Activated CD4-positive, alpha-beta T cell treated with anti-CD3 and anti-CD28 coated beads for 24 hours (primary cell): ENCODE measurements at places on chromosomes 4 and X.

DNA sequence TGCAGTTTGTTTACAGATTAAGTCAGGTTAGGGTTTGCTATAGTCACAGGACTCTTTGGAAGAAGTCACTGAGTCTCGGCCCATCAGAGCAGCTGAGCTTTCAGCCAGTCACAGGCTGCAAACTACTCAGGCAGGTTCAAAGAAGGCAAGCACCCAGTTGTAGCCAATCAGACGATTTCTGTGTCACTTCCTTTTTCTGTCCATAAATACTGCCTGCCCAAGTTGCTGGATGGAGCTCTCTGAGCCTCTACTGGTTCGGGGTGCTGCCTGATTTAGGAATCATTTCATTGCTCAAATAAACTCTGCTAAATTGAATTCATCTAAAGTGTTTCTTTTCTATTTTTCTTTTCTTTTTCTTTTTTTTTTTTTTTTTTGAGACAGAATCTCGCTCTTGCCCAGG, 7.3 kb upstream of the SH3BP2 start:
- no peak for DNase-seq

GRCh38 chr4:138910914-138911336, 104.7 kb upstream of the NOCT start:
- DNase-seq = no peak

DNA sequence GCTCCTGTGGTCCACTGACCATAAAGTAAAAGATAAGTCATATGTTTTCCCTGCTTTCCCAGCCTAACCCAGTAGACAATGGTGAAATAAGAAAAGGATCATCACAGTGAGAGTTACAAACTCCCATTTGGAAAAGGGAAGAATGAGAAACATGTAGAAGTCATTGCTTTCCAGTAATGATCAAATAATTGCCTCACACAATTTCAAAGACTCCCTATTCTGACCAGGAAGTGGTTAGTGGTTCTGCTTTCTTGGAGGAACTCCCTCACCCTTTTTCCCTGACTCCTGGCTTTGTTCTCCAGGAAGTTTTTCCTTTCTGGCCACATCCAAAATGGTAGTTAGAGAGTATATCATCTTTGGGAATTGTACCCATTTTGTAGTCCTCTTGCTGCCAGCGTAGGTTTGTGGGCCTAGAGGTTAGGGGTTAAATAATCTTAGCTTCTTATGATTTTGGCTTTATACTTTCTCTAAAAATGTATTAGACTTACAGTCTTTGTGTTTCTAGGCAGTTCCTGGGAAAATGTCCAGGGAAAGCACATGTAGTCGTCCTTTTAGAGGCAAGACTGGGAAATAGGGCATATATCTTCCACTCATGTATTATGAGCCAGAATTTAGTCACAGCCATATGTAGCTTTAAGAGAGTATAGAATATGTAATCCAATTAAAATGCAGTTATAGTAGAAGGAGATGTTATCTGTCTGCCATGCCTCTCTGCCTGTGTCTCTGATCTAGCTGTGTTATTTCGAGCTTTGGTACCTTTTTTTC, 10.5 kb downstream of the VAMP7 start:
- no peak for DNase-seq

DNA sequence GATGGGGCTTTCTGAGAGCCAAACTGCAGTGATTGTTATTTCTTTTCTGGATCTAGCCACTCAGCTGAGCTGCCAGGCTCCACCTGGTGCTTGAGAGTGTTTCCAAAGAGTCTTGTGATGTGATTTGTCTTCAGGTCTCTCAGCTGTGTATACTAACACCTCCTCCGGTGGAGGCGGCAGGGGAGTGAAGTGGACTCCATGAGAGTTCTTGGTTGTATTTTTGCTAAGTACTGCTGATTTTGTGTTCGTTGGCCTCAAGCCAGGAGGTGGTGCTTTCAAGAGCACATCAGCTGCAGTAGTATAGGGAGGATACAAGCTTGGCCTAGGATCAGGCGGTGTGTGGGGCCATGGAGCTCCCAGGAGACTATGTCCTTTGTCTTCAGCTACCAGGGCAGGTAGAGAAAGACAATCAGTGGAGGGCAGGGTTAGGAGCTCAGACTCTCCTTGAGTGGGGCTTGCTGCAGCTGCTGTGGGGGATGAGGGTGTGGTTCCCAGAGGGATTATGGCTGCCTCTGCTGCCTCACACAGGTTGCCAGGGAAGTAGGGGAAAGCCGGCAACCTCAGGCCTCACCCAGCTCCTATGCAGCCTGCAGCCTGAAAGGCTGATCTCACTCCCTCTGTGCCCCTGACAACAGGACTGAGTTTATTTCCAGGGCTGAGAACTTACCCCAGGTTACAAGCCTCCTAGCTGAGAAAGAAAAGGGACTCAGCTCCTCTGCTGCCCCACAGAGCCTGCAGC, 62.4 kb downstream of the NPFFR2 start:
- no peak for DNase-seq

- DNase-seq = no peak
These were observed 887.1 kb upstream of the FRG1 start for GRCh38 chr4:189053621-189054020.

DNA sequence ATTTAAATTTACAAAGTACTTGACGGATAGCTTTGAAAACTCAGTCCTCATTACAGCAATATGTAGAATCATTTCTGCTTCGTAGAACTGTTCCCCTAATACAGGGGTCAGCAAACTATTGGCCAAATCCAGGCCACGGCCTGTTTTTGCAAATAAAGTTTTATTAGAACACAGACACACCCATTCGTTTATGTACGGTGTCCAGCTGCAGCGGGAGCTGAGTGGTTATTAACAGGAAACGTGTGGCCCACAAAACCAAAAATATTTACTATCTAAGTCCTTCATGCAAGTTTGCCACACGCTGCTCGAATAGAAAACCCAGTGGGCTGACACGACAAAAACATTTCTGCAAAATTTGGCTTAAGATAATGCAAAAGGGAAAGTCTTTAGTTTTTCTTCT, 146.5 kb downstream of the AFAP1 start:
- no peak for DNase-seq

GRCh38 chr4:45663003-45663402, 460.9 kb downstream of the GABRG1 start:
- DNase-seq = no peak

DNA sequence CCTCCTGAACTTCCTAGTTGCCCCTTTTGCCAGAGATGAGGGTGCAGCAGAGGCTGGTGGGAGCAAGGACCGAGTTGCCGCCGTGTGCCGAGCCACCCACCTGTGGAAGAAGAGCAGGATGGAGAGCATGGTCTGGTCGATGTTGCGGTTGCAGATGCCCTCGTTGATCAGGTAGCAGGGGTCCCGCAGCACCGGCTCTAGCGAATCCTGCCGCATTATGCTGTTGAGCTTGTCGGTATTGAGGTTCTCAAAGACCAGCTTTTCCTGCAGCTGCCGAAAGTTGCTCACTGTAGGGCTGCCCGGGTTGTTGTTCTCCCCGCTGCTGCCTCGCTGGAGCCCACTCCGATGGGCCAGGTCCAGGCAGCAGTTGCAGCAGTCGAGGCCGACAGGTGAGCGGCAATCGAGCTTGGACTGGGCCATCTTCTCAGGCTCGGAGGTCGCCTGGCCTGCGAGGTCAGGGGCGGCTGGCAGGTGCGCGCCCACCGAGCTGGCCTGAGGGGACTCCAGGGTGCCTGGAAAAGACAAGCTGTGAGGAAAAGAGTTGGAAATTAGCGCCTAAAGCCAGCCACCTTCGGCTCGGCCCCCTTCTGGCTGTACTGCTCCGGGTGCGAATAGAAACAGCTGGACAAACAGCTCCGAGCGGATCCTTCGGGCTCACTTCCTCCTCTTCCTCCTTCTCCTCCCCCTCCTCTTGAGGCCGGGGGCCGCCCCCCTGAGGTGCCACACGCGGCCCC, 420 bp downstream of the TSC22D3 start:
- no peak for DNase-seq

DNA sequence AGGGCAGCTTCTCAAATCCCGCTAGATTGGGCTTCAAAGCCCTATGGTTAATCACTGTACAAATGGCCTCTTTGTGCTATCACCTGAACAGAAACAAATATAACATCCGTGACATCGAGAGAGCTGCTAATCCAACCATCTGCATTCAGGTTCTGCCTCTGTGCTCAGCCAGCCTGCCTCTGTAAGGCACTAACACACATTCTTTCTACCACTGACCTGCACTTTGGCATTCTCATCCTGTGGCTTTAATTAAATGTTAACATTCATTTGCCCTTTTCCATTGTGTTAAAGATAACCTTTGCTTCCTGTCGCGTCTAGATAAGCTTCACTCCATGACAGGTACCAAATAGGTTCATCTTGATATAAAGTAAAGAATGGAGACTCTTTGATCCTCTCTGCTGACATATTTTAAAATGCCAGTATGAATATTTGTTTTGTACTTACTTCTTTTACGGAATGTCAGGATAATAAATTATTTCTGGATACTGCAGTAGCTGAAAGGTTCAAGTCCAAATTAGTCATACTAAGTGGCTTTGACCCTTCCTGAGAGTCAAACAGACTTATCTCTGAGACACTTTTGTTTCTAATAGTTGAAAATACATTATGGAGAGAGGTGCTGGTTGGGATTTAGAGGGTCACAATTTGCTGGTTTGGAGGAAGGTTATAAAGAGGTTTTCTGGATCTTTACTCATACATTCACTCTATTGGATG, 505.7 kb downstream of the PACRGL start:
- DNase-seq = no peak

DNA sequence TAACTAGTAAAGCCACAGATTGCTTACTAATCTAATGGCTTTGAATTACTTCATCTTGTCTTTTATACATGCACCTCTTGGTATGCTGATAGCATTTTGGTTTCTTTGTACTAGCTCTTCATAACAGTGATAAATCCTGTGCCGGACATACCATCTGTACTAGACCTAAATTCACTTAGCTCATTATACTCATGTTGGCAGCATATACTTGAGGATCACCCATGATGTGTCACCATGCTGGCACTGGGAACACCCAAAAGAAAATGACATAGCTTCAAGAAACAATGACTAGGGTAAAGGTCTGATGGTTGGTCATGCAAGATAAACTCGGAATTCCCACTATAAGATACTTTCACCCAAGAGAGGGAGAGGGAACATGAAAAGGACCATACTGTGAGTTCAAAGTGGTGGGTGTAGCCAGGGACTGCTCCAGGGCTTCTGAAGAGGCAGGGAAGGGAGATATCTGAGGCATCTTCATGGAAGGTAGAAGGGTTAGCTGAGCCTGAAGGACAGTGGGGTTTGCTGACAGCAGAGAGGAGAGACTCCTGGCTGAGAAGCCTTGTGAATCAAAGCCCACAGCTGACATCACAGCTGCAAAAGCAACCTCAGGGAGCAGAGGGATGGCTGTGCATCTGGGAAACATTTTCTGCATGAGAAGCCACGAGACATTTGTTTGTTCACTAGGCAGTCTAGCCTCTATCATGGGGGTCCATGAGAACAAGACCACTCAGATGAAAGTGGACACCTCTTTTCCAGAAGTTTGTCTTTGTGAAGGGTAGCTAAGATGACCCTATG, 314.2 kb downstream of the RAB28 start:
- no peak for DNase-seq

- no peak for DNase-seq
These were observed 8.0 kb downstream of the KLF3 start for GRCh38 chr4:38672074-38672396.

DNA sequence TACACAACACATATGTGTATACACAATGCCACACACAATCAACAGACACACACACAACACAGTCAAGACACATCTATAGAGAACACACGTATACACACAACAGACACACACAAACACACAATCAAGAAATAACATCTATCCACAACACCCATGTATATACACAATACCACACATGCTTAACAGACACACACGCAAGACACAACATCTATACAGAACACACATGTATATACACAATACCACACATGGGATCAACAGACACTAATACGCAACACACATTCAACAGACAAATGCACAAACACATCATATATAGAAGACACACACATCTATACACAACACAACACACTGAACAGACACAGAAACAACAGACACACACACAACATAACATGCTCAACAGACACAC, 234.8 kb downstream of the SHOX start:
- no peak for DNase-seq

- DNase-seq = no peak
These were observed 157.3 kb downstream of the AASDH start for GRCh38 chr4:56229947-56230346.

- no peak for DNase-seq
These were observed 37.5 kb downstream of the FGFBP1 start for GRCh38 chr4:15901007-15901406.

- DNase-seq = no peak
These were observed 536.8 kb upstream of the GALNT7 start for GRCh38 chr4:172631832-172632231.

- DNase-seq = no peak
These were observed 54.6 kb upstream of the ANK2 start for GRCh38 chr4:112994732-112995464.

- no peak for DNase-seq
These were observed 20.4 kb downstream of the PIN4 start for GRCh38 chrX:72201836-72202536.

DNA sequence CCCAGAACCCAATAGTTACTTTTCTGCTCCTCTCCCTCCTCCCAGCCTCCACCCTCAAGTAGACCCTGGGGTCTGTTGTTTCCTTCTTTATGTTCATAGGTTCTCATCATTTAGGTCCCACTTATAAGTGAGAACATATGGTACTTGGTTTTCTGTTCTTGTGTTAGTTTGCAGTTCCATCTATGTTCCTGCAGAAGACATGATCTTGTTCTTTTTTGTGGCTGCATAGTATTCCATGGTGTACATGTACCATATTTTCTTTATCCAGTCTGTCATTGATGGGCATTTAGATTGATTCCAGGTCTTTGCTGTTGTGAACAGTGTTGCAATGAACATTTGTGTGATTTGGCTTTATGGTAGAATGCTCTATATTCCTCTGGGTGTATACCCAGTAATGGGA, 47.8 kb upstream of the LEF1 start:
- no peak for DNase-seq

DNA sequence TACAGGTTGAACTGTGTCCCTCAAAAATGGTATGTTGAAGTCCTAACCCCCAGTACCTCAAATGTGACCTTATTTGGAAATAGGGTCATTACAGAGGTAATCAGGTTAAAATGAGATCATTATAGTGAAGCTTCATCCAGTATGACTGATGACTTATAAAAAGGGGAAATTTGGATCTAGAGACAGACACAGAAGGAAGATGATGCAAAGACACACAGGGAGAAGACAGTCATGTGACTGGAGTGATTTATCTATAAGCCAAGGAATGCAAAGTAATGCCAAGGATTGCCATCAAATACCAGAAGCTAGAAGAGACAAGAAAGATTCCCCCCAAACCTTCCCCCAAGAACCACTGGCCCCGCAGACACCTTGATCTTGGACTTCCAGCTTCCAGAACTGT, 155.2 kb downstream of the RBMX2 start:
- DNase-seq = no peak

GRCh38 chr4:14254252-14254651, 626.7 kb upstream of the BOD1L1 start:
- DNase-seq = no peak

DNA sequence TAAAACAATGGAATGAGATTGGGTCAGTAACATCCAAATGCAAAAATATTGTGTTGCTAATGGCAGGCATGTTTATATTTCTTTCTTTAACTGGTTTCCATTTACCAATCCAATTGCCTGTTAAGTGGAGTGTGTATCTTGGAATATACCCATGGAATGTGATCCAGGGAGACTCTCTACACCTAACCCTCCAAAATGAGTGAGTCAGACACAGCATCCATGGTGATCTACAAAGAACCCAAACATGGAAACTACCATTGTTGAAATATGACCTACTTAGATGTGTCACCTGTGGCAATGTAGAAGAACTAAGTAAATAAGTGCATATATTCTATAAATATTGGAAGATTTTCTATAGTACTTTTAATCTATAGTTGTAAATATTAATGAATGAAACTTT, 110.3 kb downstream of the AREG start:
- DNase-seq = no peak
